ENCODE measurements at places on chromosomes 12 and 14. TPM values are rescaled to one million over a fixed set of nuclear protein-coding genes. Genes with fewer than 3 reads are reported as not detected.

The POU6F1 gene
- 2.5 TPM for polyA plus RNA-seq

The CLEC4C gene
- not detected for polyA plus RNA-seq

The NUP37 gene
- polyA plus RNA-seq: 26.8 TPM

The GLIPR1L1 gene
- not detected for polyA plus RNA-seq

The CIROP gene
- not detected for polyA plus RNA-seq

The C1RL gene
- 14.7 TPM for polyA plus RNA-seq

The VRTN gene
- polyA plus RNA-seq: not detected

The FGF23 gene
- polyA plus RNA-seq: not detected

The RNF212B gene
- not detected for polyA plus RNA-seq

The KCNMB4 gene
- 0.33 TPM for polyA plus RNA-seq

The OR2AP1 gene
- polyA plus RNA-seq: not detected

The HRK gene
- polyA plus RNA-seq: 0.20 TPM

The CPNE8 gene
- polyA plus RNA-seq: 2.5 TPM

The SIX6 gene
- polyA plus RNA-seq: not detected

The ATG101 gene
- 43.0 TPM for polyA plus RNA-seq
